ENCODE measurements at places on chromosomes 3 and 15.

DNA sequence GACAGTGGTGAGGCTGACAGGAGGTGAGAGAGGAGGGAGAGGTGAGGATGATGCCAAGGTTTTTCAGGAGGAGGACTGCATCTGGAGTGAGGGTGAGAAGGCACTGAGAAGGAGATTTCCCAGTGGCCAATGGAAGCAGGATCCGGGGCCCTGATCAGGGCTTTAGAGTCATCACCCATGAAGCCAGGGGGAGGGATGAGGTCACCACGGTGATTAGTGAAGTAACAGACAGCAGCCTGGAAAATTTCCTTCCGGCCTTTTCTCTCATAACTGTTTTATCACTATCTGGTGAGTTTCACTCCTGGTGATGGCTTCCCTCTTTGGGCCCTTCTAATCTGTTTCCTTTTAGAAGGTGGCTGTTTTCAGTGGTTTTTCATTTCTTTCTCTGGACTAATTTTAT lies 80.5 kb upstream of the WNT5A start:
- no peak for DNase-seq

DNA sequence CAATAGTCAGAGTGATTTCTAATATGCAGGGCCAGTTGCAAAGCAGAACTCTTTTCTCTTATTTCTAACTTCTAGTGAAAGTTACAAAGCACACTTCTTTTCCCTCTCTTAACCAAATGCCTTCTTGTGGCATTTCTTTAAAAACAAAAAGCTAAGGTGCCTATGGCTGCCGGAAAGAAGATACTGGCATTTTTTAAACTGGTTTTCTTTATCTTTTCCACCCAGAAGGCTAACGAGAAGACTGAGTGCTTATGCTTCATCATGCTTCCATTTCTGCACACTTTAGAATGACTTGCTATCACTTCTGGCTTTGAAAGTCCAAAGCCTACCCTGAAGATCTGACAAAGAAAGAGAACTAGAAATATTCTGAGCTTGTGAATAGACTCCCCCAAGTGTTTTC lies 141.3 kb downstream of the P2RY1 start:
- no peak for DNase-seq

- no peak for DNase-seq
These were observed at the start of gene COL6A6 for GRCh38 chr3:130516645-130517512. Gene COL6A6 (plus strand): TSS chr3:130517177. CDS start chr3:130560365, 43,188 bp downstream.

GRCh38 chr3:31439890-31440750 lies 92.6 kb upstream of the STT3B start:
- DNase-seq: no peak

GRCh38 chr15:70376929-70377691 lies 279.4 kb upstream of the TLE3 start:
- DNase-seq: peak; percentile 52

DNA sequence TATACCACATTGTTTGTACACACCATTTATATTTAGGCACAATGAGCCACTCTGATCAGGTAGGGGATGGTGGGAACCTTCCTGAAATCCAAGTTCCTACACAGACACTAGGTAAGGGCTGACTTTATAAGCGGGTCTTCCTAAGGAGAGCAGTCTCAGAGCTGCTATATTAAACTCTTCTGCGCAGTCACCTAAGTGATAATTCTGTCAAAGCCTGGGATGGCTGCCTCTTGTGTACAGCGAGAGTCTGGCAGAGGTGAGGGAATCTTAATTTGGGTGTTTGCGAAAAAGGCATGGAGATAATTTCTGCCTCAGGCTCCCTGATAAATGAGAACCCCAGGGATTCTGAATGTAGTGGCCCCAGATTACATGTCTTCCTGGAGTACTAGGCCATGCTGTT lies 113.1 kb downstream of the EDEM1 start:
- no peak for DNase-seq

DNA sequence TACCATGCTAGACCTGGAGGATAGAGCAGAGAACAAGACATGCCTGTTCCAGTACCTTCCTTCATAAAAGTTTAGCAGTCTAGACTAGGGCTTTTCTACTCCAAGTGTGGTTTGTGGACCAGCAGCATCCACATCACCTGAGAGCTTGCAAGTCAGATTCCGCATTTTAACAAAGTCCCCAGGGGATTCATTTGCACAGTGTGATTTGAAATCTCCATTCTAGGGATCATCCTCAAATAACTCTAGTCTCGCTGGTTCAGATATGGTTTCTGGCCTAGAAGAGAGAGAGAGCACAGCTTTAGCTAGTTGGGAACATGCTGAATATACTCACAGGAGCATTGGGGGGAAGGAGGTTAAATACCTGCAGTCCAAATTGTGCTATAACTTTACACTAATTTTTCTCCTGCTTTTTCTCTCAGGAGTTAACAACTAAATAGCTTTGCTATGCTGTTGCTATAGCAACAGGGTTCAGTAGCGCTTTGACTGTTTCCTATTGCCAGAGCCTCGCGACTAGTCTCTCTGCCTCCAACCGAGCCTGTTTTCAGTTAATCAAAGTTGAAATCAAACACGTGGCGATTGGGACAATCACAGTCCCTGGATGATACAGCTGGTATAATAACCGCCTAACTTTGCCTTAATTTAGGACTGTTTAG lies 64.0 kb upstream of the RASGRF1 start:
- DNase-seq: no peak

- DNase-seq: no peak
These were observed 175.9 kb downstream of the PDZRN3 start for GRCh38 chr3:73448761-73449301.

DNA sequence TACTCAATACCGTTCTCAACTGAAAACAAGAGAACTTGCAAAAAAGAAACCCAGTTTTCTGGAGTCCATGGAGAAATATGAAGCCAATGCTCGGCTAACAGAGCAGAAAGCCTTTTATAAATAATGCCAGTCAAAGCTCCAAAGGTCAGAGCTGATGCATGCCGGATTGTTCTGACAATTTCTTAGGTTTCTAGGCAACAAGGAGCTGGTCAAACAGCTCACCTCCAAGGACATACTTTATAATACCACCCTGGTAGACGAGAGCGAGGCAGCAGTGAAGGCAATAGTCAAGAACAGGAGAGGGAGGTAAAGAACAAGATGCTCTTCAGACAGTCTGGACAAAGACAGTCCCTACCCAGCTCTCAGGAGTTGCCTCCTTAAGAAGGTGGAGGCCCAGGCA lies 111.1 kb downstream of the UBE3A start:
- no peak for DNase-seq

DNA sequence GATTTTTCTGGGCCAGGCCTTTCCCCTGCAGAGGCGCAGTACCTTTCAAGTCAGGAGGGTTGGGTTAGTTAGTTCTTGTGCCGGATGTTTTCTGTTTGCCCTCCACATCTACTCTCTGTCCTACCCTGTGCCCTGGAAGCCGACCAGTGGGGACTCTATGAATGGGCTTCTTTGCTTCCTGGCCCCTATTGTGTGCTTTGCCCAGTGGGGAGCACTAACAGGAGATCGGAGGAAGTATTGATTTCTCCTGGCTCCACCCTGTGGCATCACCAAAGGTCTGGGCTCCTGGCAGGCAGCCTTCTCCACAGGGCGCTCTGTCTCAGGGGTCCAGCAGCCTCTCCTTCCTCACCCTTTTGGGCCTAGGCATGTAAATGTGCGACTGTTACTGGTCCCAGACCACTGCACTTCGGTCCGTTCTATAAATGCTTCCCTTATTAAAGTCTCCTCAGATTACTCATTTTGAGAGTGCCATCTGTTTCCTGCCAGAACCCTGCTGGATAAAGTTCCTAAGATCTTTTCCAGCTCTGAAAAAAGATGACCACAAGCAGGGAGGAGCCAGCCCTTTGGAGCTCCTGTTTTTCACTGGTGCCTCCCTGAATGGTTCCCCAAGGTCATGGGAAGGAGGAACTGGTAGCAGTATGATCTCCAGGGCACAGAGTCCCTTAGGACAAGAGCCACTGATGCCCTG lies 44.5 kb downstream of the CTDSPL start:
- no peak for DNase-seq

GRCh38 chr3:177553579-177553978 lies 356.3 kb upstream of the TBL1XR1 start:
- DNase-seq: no peak

- DNase-seq: no peak
These were observed 38.1 kb downstream of the HSPBAP1 start for GRCh38 chr3:122755491-122755890.

DNA sequence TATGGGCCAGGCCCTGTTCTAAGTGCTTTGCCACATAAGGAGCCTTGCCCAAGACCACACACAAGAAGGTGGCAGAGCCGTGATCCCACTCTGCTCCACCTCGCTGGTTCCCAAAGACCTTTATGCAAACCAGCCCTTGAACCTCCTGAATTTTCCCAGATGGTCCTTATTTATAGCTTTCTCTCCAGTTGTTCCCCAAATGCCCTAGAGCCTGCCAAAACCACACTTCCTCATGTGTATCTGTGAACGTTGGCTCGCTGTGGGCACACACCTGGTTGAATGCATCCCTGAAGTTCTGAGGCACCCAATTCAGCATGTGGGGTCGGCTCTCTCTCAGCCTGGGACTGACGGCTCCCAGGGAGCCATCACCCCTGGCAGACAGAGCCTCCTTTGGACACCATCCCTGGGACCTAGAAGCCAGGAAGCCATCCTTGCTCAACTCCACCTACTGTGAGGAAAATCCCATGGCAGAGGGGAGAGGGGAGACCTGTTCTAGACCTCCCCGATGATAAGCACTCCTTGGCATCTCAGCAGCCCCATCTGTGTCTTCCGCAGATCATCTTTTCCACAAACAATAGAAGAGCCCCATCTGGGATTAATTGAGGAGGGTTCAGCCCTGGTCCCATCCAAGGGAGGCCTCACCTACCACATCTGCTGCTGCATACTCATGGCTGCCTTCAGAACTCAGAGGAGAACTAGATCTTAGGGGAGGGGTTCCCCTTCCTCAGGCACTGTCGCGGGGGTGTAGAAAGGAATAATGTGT lies 42.3 kb upstream of the LIMD1 start:
- no peak for DNase-seq

DNA sequence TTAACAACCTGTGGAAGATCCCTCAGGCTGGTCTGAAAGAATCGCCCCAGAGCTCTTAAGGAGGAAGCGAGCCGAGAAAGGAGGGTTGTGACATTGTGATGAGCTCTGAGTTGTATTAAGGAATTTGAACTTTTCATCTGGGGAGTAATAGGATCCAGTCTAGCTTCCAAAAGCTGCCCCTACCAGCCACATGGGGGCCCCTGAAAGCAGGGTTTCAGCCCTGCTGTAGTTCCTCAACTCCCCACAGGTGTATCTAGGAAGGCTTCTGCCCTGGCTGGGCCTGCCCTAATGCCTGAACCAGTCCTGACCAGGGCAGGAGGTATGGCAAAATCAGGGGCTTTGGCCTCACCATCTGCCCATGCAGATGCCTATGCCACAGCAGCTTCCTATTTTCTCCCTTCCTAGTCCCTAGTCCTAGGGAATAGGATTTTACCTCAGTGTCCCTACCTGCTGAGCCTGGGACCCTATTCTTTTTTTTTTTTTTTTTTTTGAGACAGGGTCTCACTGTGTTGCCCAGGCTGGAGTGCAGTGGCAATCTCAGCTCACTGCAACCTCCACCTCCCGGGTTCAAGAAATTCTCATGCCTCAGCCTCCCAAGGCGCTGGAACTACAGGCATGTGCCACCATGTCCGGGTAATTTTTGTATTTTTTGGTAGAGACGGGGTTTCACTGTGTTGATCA lies 5.0 kb upstream of the AP3S2 start:
- peak; percentile 2 for DNase-seq

GRCh38 chr15:65938604-65939003 lies 69.3 kb downstream of the RAB11A start:
- DNase-seq: no peak

- DNase-seq: no peak
These were observed 56.9 kb downstream of the MEGF11 start for GRCh38 chr15:66196602-66197001.

DNA sequence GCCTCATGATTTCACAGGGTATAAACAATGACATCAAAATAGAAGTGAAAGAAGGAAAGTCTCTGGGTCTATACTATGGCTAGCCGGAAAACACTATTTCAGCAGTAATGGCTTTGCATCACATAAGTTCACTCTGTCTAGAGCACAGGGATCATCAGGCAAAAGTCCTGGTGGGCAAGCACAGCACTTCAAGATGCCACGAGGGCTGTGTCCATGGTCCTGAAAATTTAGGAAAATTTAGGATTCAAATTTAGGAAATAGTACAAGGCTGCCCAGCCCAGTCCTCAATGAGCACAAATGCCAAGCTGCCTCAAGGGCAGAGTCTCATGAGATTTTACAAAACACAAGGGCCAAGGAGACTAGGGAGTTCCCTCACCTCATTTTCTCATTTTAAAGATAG lies 54.1 kb downstream of the RORA start:
- DNase-seq: no peak

GRCh38 chr3:134753999-134754742 lies 40.9 kb upstream of the EPHB1 start:
- DNase-seq: no peak

DNA sequence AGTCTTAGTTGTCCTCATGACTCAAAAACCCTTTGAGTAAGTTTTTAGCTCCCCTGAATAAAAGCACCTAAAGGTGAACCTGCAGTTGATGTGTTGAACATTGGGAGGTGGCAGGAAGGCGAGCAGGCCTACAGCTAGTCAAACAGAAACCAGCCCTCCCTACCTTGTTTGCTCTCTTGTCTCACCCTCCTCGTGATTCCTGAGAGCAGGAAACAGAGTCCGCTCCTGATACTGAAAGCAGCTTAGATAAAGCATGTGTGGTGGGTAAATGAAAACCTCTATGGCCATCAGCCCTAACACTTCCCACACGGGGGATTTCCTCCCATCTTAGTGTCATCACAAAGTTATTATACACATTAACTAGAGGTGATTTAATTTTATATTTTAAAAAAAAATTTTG lies 21.8 kb upstream of the CLDN18 start:
- DNase-seq: no peak

DNA sequence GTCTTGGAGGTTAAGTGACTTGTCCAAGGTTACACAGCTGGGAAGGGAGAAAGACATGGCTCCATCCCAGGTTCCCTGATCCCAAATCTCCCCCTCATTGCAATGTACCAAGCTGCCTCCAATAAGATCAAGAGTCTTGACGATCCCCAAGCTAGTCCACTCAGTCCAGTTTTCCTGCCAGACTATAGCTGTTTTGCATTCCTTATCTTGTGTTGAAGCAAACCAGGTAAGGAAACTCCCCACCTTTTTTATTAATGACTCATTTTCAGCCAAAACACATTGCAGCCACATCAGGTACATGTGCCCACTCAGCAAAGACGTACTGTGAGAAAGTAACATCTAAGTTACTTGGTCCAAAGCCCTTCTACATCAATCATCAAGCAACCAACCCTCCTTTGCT lies 41.9 kb downstream of the LIPC start:
- DNase-seq: no peak

DNA sequence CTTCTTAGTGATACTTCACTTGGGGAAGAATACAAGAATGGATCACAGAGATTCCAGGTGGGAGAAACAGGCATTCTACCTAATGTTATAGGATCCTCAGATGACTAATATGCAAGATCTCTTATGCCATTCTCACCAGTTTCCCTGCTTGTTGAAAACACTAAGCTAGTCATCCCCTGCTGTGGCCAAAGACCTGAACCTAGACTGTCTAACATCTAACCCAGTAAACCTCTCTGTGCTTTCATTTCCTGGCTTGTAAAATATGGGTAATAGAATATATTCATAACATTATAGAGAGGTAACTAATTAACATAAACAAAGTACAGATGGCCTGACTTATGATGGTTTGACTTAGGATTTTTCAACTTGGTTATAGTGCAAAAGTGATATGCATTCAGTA lies 776.3 kb downstream of the TUSC7 start:
- no peak for DNase-seq
